ENCODE measurements at places on chromosomes 1 and 21.

DNA sequence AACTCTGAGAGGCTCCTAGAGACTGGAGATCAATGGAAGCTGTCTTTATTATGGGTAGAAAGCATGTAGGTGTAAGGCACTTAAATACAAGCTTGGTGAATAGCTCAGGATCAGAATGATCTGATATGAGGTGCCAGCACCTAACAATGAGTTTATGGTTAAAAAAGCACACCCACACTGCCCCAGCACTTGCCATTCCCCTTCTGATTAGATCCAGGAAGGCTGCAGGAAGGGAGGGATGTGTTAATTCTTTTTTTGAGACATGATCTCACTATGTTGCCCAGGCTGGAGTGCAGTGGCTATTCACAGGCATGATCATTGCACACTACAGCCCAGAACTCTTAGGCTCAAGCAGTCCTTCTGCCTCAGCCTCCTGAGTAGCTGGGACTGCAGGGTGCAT, 71.8 kb upstream of the IVNS1ABP start:
- no peak for DNase-seq

DNA sequence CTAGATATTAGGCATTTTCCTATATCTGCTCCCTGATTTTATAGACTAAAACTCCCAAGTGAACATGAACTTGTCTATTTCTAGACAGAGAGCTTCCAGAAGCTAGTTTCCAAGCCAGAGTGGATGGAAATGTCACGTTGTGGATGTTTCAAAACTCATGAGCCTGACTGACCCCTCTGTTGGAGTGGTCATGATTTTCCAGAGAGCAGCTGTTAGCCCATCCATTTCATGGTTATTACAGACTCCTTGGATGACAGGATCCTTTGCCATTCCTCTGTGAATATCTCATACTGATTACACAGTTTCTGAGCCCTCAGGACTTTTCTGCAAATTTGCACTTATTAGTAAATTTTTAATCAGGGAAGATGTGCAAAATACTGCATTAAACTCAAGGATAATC, 76.8 kb upstream of the ATF3 start:
- no peak for DNase-seq

DNA sequence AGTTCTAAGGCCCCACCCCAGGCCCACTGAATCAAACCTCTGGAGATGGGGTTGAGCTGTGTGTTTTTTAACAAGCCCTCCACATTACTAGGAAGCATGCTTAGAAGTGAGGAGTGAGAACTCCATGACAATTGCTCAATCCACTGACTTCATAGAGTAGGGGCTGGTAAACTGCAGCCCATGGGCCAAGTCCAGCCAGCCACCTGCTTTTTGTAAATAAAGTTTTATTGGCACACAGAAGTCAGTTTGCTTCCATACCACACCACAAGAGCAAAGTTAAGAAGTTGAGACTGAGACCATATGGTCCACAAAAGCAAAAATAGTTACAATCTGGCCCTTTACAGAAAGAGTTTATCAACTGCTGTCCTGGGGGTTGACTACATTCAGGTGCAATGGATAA, 309.2 kb downstream of the SETD4 start:
- no peak for DNase-seq

- no peak for DNase-seq
These were observed 4.7 kb downstream of the ACAP3 start for GRCh38 chr1:1302951-1303509.

- DNase-seq: peak; percentile 83
These were observed 65.1 kb upstream of the ID3 start for GRCh38 chr1:23624440-23624839.

GRCh38 chr1:61740751-61741700, 1.3 kb upstream of the PATJ start:
- DNase-seq: no peak

DNA sequence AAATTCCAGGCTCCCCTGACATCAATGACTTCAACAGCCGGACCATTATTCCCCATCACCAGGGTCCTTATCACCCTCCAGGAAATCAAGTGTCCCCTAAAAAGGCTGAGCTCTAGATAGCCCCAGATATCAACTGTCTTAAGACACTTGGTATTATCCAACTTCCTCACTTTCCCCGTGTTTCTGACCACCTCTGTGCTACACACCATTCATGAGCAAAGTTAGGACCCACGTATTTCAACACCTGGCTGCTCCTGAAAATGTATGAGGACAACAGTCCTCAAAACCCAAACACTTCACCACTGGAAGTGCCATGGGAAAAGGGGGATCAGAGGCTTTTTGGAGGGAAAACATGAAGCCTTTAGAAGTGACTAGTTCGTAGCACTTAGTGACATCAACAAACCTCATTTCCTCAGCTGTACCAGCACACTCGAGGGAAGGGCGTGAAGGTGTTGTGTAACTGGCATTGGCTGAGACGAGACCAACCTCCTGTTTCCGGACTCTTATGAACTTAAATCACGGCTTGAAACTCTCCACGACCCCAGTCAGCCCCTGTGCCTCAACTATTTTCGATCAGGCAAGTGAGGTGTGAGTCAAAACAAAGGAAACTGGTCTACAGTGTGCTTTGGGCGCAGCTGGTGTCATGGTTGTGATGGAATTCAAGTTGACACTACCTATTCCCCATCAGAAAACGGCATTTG, 4.1 kb upstream of the CHD5 start:
- DNase-seq: no peak

- no peak for DNase-seq
These were observed 275.4 kb downstream of the RPS6KC1 start for GRCh38 chr1:213326281-213327016.

DNA sequence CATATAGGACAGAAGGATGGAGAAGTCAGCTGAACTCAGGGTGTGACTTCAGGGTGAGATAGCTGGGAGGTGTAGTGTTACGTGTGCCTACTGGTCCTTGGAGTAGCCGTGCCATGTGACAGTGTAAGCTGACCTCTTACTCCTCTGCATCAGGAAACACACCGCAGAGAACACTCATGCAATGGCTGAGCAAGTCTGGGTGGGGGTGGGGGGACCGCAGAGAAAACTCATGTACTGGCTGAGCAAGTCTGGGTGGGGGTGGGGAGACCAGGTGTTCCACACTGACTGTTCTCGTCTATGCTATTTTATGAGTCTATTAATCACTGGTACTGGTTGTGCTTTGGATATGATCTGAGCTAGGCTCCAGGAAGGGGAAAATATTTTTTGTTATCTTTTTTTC, 233.1 kb downstream of the PAPPA2 start:
- DNase-seq: no peak

DNA sequence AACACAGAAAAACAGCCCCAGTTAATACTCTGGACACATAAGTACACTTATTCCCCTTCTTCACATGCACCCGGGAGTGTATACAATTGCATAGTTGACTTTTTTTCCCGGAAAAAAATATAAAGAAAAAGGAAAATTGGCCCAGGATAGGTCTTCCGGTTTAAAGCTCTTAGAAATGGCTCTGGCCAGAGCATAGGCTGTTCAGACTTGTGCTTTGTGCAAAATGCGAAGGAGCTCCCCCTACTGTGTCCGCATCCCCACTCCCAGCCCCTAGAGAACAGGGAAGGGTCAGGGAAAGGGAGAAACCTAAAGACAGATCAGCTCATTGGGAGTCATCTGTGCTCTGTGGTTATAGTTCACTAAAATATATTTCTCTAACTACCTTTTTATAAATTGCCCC, 5.5 kb upstream of the MTMR11 start:
- no peak for DNase-seq

- DNase-seq: no peak
These were observed 209.3 kb downstream of the PLA2G4A start for GRCh38 chr1:187037973-187038553.

- no peak for DNase-seq
These were observed 509.4 kb downstream of the SMYD3 start for GRCh38 chr1:245997471-245998258.

DNA sequence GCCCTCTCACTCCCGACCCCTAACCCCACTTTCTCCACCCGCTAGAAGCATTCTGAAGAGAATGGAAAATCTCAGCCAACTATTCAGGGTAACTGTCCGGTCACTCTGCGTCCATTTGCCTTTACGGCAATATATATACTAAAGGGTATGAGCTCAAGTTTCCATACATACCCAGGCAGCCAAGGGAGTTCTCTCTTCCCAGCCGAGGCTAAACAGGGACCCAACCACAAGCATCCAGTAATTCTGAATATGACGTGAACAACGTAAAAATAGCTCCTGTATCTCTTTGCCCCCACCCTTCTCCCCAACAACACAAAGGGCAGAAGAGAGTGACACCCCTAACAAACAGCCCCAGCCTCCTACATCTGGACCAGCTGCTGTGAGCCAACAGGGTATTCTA, 67.7 kb downstream of the SSBP3 start:
- DNase-seq: no peak

DNA sequence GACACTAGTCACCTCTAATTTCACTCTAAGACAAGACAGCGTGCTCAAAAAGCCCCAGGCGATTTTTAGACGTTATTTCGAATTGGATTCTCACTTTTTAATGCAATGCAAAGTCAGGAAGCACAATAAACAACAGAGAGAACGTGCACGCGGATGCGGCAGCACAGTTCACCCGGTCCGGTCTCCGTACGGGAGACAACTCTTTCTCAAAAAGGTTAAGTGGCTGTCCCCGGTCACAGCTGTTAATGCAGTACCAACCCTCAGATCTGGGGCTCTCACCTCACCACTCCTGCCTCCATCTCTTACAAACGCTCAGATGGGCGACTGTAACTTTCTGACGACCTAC, 1.2 kb downstream of the HP1BP3 start:
- no peak for DNase-seq

DNA sequence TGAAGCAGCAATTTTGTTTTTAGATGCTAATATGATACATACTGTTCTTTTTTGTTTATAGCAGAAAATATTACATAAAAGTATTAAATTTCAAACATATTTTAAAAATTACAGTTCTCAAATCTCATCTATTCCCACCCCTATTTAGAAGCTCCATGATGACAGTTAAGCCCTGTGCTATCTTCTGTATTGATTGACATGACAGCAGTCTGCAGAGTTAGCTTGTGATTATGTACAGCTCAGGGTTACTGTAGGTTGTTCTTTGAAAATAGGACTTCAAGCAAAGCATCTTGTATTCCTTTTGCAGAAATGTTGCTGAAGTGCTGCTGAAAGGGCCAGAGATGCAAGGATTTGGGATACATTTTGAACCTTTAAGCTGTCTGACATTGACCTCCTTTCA, 8.2 kb downstream of the GPSM2 start:
- no peak for DNase-seq

GRCh38 chr1:172704420-172705210, 45.7 kb downstream of the FASLG start:
- DNase-seq: no peak

GRCh38 chr1:232726048-232726779, 79.0 kb upstream of the MAP10 start:
- DNase-seq: no peak
